ENCODE measurements at places on chromosomes 2 and 18.
A peak's percentile ranks its signal among the peaks of the same experiment; 100 is the strongest.

- DNase-seq: no peak
Measured at GRCh38 chr2:129396980-129397599, 582.4 kb upstream of the RAB6C start.

GRCh38 chr18:48468151-48468550 lies 59.0 kb upstream of the ZBTB7C start:
- DNase-seq: no peak

DNA sequence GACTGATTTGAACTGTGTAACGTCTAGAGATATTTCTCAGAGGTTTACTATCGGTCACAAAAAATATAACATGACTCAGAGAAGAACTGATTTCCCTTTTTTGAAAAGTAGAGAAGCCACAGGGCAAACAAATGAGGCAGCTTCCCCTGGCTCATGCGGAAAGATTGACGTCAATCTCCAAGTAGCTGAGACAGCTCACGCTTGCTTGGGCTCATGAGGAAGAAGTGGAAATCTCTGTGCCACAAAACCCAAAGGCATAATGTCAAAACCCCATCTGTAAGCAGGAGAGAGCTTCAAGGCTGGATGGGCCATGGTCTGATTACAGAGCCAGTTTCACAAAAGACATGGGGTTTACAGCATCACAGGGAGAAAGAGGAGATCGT lies 188.1 kb downstream of the ARL4C start:
- DNase-seq: peak; percentile 51

- DNase-seq: no peak
Measured at GRCh38 chr18:50642439-50642838, 82.6 kb downstream of the MAPK4 start.

- DNase-seq: no peak
Measured at GRCh38 chr2:99376254-99376864, 39.2 kb downstream of the EIF5B start.

- no peak for DNase-seq
Measured at GRCh38 chr2:32355976-32356680, 695 bp upstream of the BIRC6 start.

DNA sequence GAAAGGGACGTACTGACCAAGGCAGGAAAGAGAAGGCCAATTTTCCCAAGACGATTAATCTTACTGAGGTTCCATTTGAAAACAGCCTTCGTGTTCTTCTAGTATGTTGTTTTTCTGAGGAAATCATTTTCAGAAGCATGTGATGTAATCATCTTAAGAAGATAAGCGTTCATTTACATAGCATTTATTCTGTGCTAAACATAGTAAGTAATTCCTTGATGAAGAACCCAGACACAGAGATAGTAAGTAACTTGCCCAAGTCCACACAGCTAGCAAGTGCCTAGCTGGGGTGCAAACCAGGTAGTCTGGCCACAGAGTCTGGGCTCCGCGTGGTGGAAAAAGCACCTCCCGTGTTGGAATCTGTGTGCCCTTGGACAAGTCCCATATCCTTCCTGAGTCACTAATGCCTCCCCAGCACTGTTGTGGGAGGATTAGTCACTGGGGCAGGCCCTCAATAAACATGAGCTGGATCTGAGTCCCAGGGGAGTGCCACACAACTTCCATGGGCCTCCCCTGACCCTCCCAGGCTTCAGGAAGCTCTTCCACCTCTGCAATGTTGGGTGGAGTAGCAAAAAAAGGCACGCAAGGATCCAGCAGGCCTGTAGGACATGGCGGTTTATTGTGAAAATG lies 26.9 kb upstream of the ASAP2 start:
- DNase-seq: no peak

GRCh38 chr18:58694720-58695468 lies 23.6 kb downstream of the MALT1 start:
- DNase-seq: no peak

DNA sequence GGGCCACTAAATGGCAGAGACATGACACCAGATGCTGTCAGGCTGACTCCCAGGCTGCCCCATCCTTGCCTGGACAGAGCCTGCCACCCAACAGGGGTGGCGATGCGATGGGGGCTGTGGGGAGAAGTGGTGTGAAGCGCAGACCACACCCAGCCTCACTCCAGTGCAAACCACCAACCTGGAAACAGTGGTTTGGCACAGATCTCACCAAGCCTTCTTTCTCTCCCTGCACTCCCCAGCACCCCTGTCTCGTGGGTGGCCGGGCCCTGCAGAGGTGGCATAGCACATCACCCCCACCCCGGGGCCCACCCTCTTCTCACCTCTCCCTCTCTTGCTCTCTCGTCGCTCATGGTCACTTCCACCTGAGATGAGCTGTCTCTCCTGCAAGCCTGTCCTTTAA lies 32.6 kb downstream of the CIB4 start:
- no peak for DNase-seq

DNA sequence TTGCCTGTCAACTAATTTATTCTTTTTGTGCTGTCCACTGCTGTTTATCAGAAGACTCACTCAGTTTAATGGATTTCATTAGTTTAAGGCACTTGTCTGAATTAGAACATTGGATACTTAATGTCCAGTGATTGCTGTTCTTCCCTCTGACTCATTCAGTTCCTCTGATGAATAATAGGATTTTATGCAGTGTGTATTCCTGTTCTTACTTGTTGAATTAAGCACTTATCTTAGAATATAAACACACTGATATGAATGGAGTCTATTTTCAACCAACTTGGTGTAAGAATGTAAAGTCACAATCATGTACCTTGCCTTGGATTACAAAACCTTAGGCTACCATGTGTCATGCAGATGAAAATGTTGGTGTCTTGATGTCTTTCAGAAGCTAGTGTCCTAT lies 87.0 kb upstream of the PROKR1 start:
- no peak for DNase-seq

DNA sequence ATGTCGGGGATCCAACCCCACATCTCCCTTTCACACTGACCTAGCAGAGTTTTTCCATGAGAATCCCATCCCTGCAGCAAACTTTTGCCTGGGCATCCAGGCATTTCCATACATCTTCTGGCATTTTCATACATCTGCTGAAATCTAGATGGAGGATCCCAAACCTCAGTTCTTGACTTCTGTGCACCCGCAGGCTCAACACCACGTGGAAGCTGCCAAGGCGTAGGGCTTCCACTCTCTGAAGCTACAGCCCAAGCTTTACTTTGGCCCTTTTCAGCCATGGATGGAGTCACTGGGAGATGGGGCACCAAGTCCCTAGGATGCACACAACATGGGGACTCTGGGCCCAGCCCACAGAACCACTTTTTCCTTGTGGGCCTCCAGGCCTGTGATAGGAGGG lies 32.2 kb upstream of the TEX51 start:
- DNase-seq: no peak

DNA sequence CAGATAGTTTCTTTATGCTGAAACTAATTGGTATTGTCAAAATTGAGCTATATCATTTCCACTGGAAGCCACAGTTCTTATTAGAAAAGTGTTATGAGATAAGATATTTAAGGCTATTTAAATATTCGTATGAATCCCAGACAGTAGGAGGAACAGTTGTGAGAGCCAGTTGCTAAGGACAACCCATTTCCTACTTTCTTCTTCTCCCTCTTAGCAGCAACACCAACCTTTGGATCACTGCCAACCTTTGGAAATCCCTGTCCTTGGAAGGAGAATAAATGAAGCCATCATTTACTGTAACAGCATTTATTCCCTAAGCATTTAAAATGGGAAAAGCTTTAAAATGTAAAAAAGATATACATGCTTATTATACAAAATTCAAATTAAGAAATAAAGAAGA lies 85.8 kb downstream of the PLCL1 start:
- DNase-seq: no peak

DNA sequence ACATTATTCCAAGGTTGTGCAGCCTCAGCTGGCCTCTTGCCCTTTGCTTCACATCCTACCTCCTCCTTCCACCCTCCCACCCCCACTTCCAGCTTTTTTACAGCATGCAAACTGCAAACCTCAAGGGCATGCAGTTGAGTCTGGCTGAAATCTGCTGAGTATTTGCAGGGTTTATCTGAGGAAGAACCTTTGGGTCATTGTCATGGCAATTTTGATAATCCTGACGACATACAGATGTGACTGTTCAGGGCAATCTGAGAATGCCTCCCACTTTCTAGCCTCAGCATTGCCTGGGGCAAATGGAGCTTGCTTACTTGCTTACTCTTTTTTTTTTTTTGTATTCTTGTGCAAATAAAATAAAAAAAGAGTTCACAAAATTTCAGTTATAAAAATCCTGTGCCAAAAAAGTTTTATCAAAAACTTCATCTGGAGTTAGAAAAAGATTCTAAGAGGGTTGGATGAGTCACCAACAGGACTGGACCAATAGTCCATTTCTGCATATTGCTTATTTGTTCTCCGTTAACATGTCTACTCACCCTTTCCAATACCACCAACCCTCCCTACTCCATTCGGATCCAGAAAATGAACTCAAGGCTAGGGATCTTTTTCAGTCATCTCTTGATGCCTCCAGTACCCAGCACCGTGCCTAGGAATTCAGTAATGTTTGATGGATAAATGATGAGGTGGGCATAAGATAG lies 23.6 kb upstream of the LHCGR start:
- DNase-seq: no peak

DNA sequence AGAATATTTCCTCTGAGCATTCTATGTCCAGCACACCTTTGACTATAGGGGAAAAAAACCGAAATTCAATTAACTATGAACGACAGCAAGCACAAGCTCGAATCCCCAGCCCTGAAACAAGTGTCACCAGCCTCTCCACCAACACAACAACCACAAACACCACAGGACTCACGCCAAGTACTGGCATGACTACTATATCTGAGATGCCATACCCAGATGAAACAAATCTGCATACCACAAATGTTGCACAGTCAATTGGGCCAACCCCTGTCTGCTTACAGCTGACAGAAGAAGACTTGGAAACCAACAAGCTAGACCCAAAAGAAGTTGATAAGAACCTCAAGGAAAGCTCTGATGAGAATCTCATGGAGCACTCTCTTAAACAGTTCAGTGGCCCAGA lies 79.4 kb upstream of the FAM117B start:
- no peak for DNase-seq

DNA sequence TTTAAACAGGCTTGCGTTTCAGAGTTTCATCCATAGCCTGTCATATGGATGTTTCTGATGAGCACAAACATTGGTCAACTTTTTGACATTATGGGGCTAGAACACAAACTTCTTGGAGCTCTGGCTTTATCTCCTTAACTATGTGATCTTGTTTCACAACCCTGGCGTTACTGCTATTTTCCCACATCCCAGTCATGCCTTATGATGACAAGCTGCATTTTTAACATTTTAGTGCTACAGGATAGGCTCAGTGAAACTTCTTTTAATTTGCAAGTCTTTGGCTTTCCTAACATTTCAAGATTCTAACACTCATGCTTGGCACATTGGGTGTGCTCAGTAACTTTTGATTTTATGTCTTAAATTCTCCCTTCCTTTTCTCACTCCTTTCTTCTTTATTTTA lies 21.0 kb upstream of the PDE1A start:
- no peak for DNase-seq

DNA sequence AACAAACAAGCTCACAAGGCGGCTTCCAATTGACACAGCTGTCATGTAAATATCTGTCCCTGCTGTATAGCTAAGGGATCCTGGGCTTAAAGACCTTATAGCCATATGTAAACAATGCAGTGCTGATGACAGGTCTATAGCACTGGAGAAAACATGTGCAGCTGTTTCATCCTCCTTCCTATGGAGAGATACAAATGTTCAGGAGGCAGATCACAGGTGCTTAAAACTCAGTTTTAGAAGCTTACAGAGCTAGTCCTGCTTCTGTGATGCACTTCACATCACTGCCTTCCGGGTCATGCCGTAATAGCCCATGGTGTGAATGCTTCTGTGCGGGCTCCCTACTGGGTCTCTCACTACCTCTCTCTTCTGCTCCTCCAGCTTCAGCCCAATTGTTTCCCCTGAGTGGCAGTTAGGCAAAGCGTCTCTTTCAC lies 262.4 kb upstream of the CHST9 start:
- DNase-seq: no peak

GRCh38 chr18:10231220-10231619 lies 223.2 kb upstream of the APCDD1 start:
- no peak for DNase-seq

DNA sequence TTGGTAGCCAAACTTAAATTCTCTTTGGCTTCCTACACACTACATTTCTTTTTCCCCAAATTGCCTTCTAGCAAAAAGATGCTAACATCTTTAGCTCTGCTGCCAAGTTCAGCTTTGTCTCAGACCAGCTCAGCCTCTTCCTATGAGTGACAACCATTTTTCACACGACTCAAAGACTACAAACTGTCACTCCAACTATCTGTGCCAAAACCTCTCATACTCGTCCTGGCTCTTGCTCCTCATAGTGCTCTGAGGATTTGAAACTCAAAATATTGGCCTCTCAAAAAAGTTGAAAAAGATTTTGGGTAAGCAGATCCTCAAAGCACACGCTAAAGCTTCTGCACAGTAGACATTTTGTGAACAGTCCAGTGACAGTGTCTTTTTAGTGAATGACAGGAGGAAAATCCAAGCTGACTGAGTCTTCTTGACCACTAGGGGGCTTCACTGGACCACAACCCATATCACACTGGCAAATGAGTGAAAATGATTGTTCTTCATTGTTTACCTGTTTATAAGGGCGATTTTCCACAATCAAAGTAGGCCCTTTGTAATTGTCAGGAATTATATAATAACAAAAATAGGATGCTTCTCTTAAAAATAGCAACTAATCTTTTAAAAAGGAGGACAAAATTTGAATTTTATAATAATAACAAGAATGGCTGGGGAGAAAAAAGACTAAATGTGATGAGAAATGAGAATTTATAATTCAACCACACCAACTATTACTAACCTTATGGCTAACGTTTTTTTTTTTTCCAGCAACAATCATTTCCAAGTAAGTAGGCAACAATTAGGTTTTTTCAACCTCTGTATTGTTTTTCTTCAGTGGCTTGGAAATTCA lies 85.5 kb upstream of the PGAP1 start:
- DNase-seq: no peak

GRCh38 chr2:186195696-186196095 lies 290.4 kb upstream of the ZC3H15 start:
- DNase-seq: no peak

- DNase-seq: no peak
Measured at GRCh38 chr2:56192664-56193305, 9.0 kb downstream of the CCDC85A start.

DNA sequence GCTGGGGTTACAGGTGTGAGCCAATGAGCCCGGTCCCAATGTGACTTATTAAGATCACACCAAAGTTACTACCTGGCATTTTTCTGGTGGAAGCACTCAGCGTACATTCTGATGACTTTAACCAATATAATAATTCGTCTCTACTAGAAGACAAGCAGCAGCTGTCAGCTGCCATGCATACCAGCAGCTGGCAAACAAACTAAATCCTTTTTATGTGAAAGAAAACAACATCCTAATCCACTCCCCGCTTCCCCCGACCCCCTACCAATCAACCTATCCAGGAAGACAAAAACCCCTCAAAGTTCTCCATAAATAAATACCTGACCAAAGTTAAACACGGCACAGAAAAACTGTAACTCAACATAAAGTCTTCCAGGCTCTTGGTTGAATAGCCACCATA lies 42.1 kb downstream of the GPR155 start:
- no peak for DNase-seq

DNA sequence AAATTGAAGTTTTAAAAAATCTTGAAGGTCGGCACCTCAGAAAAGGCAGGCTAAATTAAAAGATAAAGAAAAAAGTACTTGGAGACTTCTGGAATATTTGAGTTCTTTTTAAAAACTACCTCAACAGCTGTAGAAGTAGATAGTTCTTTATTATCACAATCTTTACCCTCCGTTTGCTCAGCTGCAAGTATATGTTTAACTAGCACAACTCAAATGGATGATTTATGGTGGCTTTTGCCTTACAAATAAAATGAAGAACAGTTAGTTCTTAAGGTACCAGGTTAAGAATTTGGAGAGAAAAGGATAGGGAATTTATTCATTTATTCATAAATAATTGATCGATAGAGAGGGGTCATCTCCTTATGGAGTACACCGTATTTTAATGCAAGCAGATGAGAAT lies 237.6 kb upstream of the FOSL2 start:
- DNase-seq: no peak

Data from stimulated activated CD4-positive, alpha-beta T cell treated with anti-CD3 and anti-CD28 coated beads, TNF-alpha, amount 100 ng/mL, for 4 hours (primary cell).